ENCODE measurements at places on chromosomes 5 and 9.

DNA sequence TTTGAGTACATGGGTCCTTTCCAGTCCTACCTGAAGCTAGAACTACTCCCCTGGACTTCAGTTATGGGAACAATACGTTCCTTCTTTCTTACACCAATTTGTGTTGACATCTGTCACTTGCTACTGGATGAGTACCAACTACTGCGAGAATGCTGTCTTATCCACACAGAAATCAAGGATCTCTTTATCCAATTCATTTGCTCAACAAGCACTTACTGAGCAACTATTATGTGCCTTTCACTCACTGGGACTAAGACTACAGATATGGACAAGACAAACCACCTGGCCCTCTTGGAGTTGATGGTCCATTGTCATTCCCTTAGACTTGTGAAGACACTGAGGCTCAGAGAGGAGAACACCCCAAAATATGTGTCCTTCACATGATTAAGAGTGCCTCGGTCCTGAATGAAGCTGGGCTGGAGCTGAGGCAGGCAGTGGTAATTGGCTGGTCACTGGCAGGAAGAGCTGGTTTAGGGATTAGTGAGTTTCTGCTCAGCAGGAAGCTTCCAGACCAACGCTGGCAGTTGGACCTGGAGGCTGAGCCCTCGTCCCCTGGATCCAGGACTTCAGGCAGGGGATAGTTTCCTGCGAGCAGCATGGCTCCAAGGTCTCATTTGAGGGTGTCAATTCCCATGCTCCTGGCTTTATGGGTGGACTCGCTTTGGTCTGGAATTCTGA is 8.4 kb upstream of the ARSI start:
- no peak for DNase-seq

GRCh38 chr5:14428302-14429081 is 153.1 kb upstream of the OTULINL start:
- DNase-seq, result no peak

DNA sequence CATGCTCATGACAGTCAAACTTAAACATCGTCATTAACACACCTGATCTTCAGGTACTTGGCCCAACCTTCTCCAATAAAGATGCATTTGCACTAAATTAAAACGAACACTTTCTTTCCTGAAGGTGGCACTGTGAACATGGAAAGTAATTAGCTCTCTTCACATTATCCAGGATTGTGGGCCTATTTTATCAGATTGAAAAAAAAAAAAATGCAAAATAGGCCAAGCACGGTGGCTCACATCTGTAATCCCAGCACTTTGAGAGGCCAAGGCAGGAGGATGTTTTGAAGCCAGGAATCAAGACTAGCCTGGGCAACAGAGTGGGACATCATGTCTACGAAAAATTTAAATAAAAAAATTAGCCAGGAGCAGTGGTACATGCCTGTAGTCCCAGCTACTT is 14.4 kb upstream of the CDC20B start:
- DNase-seq, result no peak

DNA sequence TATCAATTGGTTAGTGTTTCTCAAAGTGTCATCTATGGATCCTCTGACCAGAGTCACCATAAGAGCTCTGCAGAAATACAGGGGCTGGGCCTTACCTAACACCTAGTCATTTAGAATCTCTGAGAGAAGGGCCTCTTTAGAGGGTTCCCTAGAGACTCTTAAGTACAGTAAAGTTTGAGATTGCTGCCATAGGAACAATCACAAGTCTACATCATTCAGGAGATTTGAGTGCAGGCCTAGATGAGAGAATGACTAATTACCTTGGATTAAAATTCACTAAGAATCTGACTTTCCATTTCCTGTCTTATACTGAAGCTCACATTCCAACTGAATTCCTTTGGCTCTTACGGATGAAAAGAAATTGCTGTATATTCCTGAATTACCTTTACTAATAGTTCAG is 182.1 kb upstream of the PTGER4 start:
- no peak for DNase-seq

GRCh38 chr5:60586307-60586901 is 113.6 kb downstream of the DEPDC1B start:
- no peak for DNase-seq

GRCh38 chr9:16310278-16311110 is 560.0 kb downstream of the BNC2 start:
- DNase-seq, result no peak

- DNase-seq, result no peak
These were observed 96.2 kb downstream of the VCAN start for GRCh38 chr5:83567741-83568140.

DNA sequence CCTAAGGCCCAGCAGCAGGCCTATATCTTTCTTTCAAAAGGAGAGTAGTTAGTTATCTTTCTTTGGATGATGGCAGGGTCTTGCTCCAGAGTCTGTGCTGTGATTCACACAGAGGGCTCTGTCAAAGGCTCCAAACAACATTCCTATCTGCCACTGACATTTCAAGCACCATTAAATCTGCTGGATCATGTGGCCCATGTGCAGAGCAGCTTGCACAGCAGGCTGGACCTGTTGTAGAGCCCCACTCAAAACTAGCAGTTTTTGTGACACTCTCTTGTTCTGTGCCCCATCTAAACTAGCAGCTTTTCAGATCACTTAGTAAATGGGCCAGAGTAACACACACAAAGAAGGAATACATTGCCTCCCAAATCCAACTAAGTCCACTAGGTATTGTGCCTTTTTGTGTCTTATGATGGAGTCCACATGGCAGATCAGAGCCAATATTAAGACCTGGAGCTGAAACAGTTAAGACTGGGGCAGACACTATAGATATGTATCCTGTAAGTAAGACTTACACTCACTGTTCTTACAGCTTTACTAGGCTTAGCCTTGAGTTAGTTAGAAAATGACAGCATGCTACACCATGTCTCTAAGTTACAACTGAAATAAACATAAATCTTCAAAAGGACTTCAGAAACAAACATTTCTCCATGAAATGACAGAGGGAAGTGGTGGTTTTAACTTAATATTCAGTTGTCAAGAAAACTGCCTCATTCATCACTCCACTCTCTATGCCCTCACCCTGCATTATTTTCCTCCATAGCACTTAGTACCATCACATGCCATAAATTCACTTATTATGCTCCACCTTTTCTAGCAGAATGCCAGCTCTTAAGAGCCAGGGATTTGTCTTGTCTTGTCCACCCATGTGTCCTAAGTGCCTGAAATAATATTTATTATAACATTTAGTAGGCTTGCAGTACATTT is 400.9 kb downstream of the RAB3C start:
- no peak for DNase-seq

- no peak for DNase-seq
These were observed 27.2 kb upstream of the LAMC3 start for GRCh38 chr9:130981756-130982137.

DNA sequence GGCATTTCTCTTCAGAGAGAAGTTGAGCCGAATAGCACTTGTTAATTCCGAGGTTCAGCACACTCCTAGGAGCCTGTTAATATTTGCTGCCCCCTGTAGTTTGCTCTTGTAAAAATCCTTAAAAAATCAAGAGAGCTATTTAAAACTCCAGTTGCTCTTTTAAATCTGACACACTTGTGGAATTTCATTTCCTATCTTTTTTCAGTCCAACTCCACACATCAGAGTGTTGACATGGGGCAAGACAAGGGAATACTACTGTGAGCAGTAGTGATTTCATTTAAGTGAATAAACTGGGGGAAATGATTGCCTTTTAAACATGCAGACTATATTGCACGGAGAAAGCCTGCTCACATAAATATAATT is 1096.3 kb upstream of the DMAC1 start:
- no peak for DNase-seq
